ENCODE measurements at places on chromosomes 2 and 18. TPM values are rescaled to one million over a fixed set of nuclear protein-coding genes. Genes with fewer than 3 reads are reported as not detected.

DNA sequence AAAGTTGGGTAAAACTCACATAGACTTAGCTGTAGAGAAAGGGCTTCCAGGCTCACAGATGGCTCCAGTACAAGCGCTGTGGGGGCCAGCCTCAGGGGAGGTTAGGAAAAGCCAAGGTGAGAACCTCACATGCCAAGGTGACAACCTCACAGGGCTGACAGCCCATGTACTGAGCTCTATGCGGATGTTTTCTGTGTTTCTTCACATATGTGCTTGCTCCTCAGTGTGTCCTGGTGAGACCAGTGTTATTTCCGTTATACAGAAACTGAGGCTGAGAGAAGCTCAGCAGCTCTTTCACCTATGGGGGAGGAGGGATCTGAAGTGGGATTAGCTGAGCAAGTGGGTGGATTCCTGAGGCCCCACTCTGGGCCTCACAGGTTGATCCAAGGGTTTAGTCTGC lies 67.3 kb downstream of the INPP4A start:
- DNase-seq: no peak
- no peaks in the 10 kb centered on the region for H3K27me3 ChIP-seq
- H3K36me3 ChIP-seq: peaks cover 31% of the 10 kb centered on the region

Gene SCN1A
- not detected for total RNA-seq

Gene TUBA3D
- total RNA-seq: not detected

DNA sequence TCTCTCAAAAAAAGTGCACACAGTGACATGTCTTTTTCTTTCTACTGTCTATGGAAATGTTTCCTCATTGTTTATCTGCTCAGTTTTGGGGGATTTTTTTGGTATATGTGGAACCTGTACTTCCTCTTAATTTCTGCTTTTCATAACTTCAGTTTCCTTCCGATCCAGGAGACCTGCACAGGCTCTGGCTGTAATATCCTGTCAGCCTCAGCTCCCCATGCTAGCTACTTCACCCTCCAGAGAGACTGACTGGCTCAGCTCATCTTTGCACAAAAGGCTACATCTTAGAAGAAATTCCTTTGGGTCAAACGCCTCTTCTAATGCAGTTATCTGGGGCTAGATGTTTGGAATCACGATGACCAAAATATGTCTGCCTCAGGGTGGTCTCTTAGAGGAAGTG lies 378.4 kb downstream of the RND3 start:
- no peak overlapping the region for H3K4me3 ChIP-seq
- DNase-seq: no peak
- no peaks in the 10 kb centered on the region for H3K36me3 ChIP-seq

Gene REG1B
- total RNA-seq: not detected

DNA sequence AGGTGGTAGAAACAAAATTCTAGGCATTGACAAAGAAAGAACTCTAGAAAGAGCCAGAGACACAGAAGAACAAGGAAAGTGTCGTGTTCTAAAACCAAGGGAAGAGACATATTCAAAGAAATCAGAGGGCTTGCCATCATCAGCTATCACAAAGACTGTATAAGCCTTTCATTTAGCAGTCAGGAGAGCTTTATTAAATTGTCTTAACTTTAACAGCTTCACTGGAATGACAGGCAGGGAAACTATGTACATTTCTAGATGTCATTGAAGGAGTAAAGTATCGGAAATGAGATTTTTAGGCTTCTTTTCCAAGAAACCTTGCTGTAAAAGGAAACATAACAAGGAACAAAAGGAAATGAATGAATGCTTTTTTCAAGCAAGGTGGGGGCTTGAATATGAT lies 15.8 kb downstream of the KYNU start:
- no peak overlapping the region for H3K4me3 ChIP-seq
- DNase-seq: no peak

GRCh38 chr18:50190926-50191325 lies 4.0 kb downstream of the MYO5B start:
- H3K36me3 ChIP-seq: no peaks in the 10 kb centered on the region
- H3K27ac ChIP-seq: no peak overlapping the region
- H3K4me1 ChIP-seq: peaks cover 4% of the 10 kb centered on the region
- no peak overlapping the region for H3K4me3 ChIP-seq
- no peak for DNase-seq

Gene LOXHD1
- total RNA-seq: 0.39 TPM

- H3K4me1 ChIP-seq: peaks cover 18% of the 10 kb centered on the region
- no peak overlapping the region for H3K27ac ChIP-seq
- no peaks in the 10 kb centered on the region for H3K27me3 ChIP-seq
These were observed 80.8 kb upstream of the CERS6 start for GRCh38 chr2:168375195-168375798.

GRCh38 chr2:196077821-196078220 lies 9.2 kb upstream of the DNAH7 start:
- H3K4me3 ChIP-seq: no peak overlapping the region
- H3K4me1 ChIP-seq: peaks cover 17% of the 10 kb centered on the region
- no peaks in the 10 kb centered on the region for H3K27me3 ChIP-seq
- H3K36me3 ChIP-seq: peaks cover 14% of the 10 kb centered on the region

DNA sequence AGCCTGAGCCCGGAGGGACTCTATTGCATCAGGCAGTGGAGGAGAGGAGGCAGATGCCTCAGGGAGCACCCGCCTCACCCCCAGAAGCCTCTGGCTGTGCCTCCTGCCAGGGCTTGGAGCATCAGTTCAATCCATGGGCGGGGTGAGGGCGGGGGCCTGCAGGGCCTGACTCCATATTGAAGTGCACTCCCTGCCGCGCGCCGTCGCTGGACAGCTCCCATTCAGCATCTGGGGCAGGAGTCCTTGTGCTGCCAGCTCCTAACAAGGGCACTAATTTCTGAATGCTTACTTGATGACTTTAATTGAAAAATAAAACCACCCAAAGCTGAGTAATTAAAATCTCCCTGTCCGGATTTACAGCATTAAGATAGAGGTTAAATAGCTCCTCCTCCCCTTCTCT lies 23.8 kb downstream of the C1QL2 start:
- no peak overlapping the region for H3K4me3 ChIP-seq
- DNase-seq: no peak
- no peaks in the 10 kb centered on the region for H3K36me3 ChIP-seq
- no peaks in the 10 kb centered on the region for H3K4me1 ChIP-seq
